GOT3 (cell line): ENCODE measurements at places on chromosomes 11 and 22.

DNA sequence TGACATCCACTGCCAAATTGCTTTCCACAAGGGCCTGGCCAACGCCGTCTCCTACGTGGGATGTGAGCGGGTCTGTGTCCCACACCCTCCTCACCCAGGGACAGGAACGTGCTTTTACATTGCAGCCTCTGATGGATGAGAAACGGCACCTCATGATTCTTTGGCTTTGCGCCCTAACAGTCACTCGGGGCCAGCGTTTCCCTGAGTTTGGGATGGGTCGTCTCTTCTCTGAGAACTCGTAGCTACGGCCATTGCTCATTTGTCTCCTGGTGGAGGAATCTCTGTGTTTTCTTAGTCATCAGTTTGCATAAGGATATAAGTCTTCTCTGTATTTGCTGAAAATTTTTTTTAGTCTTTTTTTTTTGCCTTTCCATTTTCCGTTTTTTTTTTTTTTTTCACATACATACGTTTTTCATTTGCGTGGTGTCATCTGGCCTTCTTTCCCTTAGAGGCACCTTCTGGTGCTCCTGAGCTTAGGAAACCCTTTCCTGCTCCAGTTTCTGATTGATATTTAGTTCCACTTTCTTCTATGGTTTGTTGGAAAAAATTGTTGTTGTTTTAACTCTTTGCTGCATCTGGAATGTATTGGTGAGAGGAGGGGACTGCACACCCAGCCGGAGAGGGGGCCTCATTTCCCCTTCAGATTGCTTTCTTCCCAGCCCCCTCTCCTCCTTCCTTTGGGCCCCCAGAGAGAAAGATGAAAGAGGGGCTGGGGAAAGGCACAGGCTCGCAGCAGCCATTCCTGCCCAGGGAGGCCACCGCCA lies 12.0 kb downstream of the TNNT3 start:
- no peak for DNase-seq

DNA sequence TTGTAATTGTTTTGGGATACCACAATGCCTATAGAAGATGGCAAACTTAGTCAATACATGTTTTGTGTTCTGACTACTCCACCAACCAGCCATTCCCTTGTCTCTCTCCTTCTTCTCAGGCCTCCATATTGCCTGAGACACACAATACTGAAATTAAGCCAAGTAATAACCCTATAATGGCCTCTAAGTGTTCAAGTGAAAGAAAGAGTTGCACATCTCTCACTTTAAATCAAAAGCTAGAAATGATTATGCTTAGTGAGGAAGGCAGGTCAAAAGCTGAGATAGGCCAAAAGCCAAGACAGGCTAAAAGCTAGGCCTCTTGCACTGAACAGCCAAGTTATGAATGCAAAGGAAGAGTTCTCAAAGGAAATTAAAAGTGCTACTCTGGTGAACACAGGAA lies 318.7 kb downstream of the TTC28 start:
- no peak for DNase-seq

- no peak for DNase-seq
These were observed 4.4 kb upstream of the FBXO3 start for GRCh38 chr11:33778675-33779074.

- no peak for DNase-seq
These were observed 32.1 kb upstream of the SLC5A12 start for GRCh38 chr11:26753723-26754504.

GRCh38 chr22:49771266-49772065 lies 56.2 kb downstream of the BRD1 start:
- DNase-seq: no peak

- no peak for DNase-seq
These were observed 90.2 kb downstream of the DDX10 start for GRCh38 chr11:108754901-108755625.

DNA sequence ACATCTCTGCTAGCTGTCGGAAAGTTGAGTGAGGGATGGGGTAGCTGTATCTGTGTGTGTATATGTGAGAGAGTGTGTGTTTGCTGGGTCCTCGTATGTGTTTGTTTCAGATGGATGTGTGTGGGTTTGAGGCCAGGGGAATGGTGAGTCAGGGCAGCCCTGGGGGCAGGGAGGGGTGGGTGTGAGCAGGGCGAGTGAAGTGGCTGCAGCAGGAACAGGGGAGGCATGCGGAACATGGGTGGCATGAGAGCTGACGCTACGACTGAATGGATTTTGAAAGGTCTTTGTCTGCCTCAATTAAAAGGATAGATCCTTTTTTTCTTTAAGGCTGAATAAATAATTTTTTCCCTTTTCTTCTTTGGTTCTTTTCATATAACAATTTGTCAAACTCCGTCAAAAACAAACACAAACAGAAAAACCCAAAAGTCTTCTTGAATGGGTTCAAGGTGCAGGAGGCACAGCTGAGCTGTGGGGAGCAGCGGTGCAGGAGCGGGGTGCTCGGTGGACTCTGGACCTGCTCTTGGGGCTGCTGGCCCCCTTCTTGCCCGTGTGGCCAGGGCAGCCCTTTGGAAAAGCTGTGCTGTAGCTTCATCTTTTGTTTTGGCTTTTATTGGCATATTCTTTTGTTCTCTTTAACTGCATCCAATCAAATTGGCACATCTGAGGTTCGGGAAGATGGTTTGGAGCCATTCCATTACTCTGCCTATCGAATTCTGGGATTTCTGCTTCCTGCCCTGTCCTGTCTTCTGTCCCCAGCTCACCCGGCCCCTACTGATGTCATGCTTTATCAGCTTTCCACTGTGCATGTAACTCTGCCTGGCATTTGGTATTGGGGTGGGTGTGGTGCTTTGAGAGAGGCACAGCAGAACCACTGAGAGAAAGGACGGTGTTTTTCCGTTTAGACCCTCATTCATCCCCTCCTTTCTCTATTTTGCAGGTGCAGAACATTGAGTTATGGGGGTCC lies 80.1 kb downstream of the ADAMTS15 start:
- no peak for DNase-seq

- no peak for DNase-seq
These were observed 81.0 kb downstream of the PRR5L start for GRCh38 chr11:36376888-36377758.

DNA sequence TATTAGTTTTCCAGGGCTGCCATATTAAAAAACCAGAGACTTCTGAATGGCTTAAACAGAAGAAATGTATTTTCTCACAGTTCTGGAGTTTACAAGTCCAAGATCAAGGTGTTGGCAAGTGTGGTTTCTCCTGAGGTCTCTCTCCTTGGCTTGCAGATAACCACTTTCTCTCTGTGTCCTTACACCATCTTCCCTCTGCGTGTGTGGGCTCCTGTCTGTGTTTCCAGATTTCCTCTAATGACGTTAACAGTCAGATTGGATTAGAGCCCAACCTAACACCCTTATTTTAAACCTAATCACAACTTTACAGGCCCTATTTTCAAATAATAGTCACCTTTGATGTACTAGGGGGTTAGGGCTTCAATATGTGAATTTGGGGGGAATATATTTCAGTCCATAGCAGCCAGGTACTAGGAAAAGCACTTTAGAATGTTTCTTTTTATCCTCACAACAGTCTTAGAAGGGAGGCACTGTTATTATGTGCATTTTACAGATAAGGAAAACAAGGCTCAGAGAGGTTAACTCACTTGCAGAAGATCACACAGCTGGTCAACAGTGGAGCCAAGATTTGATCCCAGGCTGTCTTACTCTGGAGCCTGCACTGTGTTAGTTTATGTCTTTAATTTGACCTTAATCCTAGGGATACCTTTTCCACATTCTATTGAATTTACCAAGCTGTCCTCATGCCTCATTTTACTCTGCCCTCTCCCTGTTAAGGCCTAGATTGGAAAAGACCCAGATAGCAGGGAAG lies 116.4 kb upstream of the CRYBB3 start:
- no peak for DNase-seq

DNA sequence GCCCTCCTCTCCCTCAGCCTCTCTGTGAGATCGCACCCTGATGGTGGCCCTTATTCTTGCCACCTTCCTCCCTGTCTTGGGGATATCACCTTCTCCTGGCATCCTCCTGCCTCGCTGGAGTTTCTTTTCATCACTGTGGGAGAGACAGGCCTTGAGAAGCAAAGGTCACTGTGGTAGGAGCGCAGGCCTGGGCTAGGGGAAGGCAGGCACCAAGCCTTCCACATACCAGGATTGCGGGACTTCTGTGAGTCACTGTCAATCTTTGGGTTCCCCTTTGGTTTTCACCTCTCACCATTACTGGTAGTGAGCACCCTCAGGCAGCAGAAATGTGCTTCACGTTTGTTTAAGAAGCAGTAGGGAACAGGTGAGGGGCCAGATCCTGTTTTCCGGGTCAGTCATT lies 31.2 kb upstream of the B3GAT1 start:
- DNase-seq: no peak

DNA sequence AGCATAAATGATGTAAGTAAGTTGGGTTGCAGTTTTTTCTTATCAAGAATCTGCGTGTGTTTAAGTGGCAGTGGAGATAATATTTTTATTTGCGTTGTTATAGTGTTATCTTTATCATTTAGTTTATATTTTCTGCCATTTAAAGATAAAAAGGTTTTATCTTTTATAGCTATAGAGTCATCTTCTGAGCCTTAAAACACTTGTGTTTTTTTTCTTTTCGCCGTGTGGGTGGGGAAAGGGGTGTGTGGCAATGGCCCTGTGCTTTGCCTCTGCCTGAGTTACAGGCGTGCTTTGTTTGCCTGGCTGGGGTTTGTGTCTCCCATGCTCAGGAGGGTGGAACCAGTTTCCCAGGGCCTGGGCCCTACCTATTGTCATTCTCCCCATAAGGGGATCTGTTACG lies 16.2 kb downstream of the ARHGEF12 start:
- DNase-seq: no peak

DNA sequence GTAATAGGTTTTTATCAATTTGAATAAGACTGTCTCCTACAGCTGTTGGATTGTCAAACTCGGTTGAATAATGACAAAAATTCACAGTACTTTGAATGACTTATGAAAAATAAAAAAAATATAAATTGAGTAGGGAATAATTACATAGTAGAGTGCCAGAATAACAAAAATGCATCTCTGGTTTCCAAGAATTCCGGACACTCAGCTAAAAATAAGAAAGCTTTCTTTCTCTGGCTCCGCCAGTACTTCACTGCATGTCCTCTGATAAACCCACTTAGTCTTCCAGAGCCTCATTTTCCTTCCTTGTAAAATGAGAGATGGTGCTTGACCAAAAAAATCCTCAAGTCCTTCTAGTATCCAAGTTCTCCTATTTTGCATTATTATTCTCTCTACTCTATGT lies 374.6 kb upstream of the LUZP2 start:
- no peak for DNase-seq

GRCh38 chr11:113016905-113017304 lies 55.7 kb downstream of the NCAM1 start:
- no peak for DNase-seq

DNA sequence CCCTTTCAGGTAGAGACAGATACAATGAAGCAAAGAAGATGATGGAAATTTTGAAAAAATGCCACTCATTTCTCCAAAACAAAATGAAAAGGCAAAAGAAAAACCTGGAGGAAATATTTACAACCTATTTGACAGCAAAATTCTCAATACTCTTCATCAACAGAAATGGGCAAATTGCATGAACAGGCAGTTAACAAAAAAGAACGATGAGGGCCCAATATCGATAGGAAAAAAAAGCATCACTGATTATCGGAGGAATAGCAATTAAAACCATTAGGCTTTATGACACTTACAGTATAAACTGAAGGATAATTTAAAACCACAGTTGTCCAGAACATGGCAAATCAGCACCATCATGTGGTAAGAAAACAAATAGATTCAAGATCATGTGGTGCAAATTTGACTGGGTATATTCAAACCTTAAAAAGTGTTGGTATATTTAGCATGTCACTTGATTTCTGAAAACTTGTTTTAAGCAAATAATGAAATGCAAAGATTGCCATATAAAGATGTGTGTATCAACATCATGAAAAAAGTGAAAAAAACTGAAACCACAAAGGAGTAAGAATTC lies 222.9 kb downstream of the BRD1 start:
- DNase-seq: no peak

DNA sequence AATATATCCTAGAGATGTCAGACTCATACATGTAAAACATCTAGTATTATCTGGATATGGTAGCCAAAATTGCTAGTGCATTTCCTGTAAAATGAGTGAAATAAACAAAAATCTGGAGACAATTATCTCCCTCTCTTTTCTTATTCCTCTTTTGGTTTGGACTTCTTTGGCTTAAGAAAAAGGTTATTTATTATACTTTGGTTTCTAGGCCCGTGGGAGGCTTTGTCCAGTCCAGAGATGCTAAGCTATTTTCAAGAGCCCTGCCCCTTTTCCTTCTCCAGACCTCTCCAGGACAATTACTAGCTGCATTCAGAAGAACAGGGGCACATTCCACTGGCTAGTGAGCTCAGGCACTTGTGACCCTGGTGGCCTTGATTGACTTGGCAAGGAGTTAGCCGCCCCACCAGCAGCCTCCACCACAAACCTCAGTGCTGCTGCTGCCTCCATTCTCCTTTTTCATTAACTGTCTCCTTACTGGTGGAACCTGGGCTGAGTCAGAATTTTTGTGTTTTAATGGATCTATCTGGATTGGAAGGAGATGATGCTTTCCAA lies 747.3 kb upstream of the TENM4 start:
- no peak for DNase-seq

GRCh38 chr11:44766972-44767278 lies 40.2 kb downstream of the TSPAN18 start:
- DNase-seq: no peak

GRCh38 chr11:11848891-11849746 lies 7.3 kb downstream of the USP47 start:
- no peak for DNase-seq

GRCh38 chr11:127766734-127767133 lies 766.2 kb upstream of the KIRREL3 start:
- DNase-seq: no peak

- DNase-seq: no peak
These were observed 266.0 kb upstream of the MTNR1B start for GRCh38 chr11:92703449-92703830.

DNA sequence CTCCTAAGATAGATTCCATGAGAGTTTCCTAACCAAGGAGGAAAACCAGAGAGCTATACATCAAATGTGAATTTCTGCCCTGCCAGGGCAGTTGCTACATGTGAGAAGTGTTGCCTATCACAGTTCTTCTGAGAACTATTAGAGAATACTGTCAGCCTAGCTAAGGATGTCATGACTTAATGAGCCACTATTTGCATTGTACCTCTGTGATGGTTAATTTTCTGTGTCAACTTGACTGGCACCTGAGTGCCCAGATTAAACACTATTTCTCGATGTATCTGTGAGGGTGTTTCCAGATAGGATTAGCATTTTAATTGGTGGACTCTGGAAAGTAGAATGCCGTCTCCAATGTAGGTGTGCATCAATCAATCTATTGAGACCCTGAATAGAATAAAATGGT lies 1.7 kb upstream of the TCN1 start:
- no peak for DNase-seq

GRCh38 chr22:32407936-32408335 lies 4.1 kb downstream of the RTCB start:
- DNase-seq: no peak

- DNase-seq: no peak
These were observed 96.5 kb downstream of the RRM1 start for GRCh38 chr11:4191031-4191571.

DNA sequence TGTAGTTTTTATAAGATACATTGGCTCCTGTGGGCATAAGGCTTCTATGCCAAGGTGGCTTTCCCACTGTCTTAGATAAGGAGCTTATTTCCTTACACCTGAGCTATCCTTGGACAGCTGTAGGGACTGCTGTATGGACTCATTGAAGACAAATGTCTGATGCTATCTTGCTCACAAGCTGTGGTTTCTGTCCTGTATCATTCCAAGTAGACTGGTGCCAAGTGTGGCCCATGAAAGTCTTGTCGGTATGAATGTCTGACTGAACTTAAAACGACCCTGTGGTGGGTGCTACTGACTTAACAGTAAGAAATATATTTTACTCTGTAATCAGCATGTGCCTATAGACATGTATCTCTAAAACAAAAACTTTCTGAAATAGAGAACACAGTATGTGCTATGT lies 45.0 kb downstream of the LARGE2 start:
- DNase-seq: no peak

GRCh38 chr22:40533712-40534378 lies 102.7 kb downstream of the MRTFA start:
- DNase-seq: no peak
